ENCODE measurements at places on chromosomes 16 and 17. TPM values are rescaled to one million over a fixed set of nuclear protein-coding genes. Genes with fewer than 3 reads are reported as not detected.

Gene NFE2L1
- 14.6 TPM for total RNA-seq

Gene CDRT15
- total RNA-seq, result not detected

Gene PLK1
- 19.9 TPM for total RNA-seq

Gene FA2H
- 2.0 TPM for total RNA-seq

Gene ARHGDIG
- 0.09 TPM for total RNA-seq

Gene SEZ6L2
- total RNA-seq, result 0.66 TPM

Gene LASP1
- 37.0 TPM for total RNA-seq

Gene SOST
- total RNA-seq, result 0.14 TPM
